Activated T-helper 17 cell treated with anti-CD3 and anti-CD28 coated beads, Interleukin-2, amount 50 U/mL, for 72 hours (primary cell): ENCODE measurements at places on chromosomes 2 and 18.

DNA sequence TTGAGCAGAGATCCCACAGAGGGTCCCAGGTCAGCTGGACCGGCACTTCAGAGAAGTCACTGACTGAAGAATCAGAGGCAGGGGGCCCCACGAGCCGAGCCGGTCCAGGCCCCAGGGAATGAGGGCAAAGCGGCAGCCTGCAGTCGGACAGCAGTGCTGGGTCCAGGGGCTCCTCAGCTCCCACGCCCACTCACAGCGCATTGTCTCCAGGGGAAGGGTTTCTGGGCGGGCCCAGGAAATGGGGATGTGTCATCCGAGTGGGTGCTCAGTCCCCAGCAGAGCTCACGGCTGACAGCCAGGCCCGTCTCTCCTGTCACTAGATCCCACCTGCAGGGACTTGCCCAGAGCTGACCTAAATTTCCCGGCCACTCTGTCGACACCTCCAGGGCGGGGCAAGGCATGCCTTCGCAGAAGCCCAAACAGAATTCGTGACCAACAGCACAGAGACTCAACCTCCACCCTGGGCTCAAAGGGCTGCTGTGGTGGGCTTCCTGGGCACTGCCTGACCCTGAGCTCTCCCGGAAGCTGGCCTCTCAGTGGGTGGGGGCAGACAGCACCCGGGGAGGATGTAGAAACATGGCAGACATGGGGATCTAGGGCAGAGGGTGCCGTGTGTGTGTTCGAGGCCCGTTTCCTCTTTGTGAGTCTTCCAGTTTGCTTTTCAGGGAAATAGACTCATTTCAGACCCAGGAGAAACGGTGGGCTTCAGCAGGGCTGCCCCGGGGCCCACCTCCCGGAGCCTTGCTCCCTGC lies 42.1 kb upstream of the TAF1B start:
- peak; percentile 87 for ATAC-seq

GRCh38 chr2:111624411-111625156 lies 259.4 kb downstream of the ANAPC1 start:
- ATAC-seq, result no peak

DNA sequence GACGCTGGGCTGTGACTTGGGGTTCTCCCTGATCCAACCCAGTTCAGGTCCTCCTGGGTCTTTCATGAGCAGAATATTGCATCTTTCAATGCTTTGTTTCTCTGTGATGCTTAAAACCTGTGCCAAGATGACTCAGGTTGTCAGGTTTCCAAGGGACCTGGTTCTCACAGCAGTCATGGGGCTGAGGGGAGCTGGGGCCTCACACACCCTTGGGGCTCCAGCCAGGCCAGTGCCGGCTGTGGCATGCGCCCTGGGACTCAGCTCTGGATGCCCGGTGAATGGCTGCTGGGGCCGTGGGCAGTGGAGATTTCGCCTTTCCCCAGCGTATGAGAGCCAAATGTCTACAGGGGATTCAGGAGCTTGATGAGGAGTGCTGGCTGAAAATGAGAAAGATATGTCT lies 29.6 kb downstream of the EDAR start:
- ATAC-seq, result no peak

- ATAC-seq, result no peak
Observed at GRCh38 chr2:73919596-73920228, 7.0 kb upstream of the DGUOK start.

GRCh38 chr2:71767663-71768062 lies 314.3 kb downstream of the DYSF start:
- no peak for ATAC-seq

GRCh38 chr2:186980787-186981550 lies 132.0 kb upstream of the ZSWIM2 start:
- ATAC-seq, result no peak

DNA sequence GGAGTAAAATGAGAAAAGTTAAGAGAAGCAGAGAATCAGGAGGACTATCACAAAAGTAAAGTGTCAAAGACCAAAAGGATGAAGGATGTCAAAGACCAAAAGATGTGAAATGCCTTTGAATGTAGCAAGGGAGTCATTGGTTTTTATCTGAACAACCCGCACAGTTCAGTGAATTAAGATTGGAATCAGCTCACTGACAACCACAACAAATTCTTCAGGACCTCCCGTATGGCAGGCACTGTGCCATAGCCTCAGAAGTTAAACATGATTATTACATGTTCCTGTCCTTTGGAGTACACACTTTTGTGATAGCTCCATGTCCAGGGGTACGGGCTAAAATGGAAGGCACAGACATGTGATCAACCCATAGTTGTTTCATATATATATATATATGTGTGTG lies 5.0 kb upstream of the TXNL1 start:
- ATAC-seq, result no peak

GRCh38 chr2:45935791-45936622 lies 284.5 kb downstream of the PRKCE start:
- ATAC-seq, result peak; percentile 93

- ATAC-seq, result peak; percentile 77
Observed at GRCh38 chr2:28621172-28622100, 125.6 kb downstream of the PLB1 start.

- no peak for ATAC-seq
Observed at GRCh38 chr18:22504251-22505030, 86.7 kb upstream of the CTAGE1 start.

GRCh38 chr2:26911911-26912861 lies 58.3 kb upstream of the MAPRE3 start:
- ATAC-seq, result no peak

- no peak for ATAC-seq
Observed at GRCh38 chr2:120921457-120921856, 185.8 kb downstream of the GLI2 start.

DNA sequence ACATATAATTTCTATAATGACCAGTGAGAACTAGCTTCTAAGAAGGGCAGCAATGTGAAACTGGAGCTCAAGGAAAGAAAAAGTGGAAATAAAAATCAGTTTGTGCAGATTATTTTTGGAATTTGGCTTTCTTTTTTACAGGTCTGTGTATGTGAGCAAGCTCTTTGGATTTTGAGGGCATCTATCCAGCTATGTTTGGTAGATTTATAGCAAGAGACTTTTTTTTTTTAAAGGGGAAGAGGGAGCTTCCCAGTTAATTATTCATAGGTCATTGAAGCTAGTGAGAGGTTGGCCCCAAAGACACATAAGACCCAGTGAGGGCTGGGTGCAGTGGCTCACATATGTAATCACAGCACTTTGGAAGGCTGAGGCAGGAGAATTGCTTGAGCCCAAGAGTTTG lies 24.0 kb upstream of the COLEC12 start:
- ATAC-seq, result no peak

DNA sequence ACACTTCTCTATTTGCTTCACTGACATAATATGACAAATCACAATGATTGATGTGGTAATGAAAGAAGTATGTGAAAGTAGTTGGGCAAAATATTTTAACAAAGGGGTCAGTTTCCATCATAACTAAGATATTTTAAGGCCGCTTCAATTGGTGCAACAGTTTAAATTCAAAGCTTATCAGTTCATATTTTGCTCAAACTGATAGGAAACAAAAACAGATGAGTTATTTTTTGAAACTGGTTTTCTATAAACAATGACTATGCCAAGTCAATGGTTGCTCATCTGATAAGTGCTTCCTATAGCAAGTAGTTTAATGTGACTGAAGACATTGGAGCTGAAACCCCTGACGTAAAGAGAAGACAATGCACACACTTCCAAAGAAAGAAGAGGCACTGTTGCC lies 1290.7 kb downstream of the SUCLG1 start:
- ATAC-seq, result no peak

- ATAC-seq, result no peak
Observed at GRCh38 chr2:136394136-136395060, 276.4 kb upstream of the CXCR4 start.

- no peak for ATAC-seq
Observed at GRCh38 chr2:129678751-129679150, 300.7 kb upstream of the RAB6C start.

DNA sequence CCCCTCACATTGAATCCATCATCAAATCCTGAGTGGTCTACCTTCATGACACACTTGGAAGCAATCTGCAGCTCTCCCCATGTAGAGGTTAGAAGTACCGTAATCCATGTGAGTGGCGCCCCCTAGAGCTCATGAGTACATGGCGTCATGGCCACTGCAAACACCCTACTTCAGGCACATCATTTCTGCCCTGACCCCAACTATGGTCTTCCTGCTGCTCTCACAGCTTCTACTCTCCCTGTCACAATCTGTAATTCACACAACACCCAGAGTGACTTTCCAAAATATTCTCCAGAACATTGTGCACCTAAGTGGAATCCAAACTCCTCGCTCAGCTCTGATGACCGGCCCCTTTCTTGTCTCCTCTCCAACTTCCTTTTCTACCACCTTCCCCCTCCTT lies 141.9 kb downstream of the ANKRD44 start:
- ATAC-seq, result peak; percentile 77
